Uterus (tissue), 4 donors: ENCODE measurements at places on chromosomes 5 and 9. TPM values are rescaled to one million over a fixed set of nuclear protein-coding genes. Genes with fewer than 3 reads are reported as not detected.

- DNase-seq, result no peak
Measured at GRCh38 chr5:38723426-38723825, 122.4 kb upstream of the OSMR start.

- DNase-seq, result no peak
Measured at GRCh38 chr9:32590476-32590875, 17.5 kb upstream of the NDUFB6 start.

GRCh38 chr9:2158111-2158610, 143.0 kb downstream of the SMARCA2 start:
- peak; percentile 60 for DNase-seq

GRCh38 chr5:93579692-93580062, 1.3 kb downstream of the NR2F1-AS1 start:
- peak; percentile 64 for DNase-seq

Gene DNAJC21
- total RNA-seq, result 38.2 TPM

Gene DRD1
- 0.82 TPM for total RNA-seq

GRCh38 chr9:73093016-73093739, 58.5 kb upstream of the ANXA1 start:
- no peak for DNase-seq

- no peak for DNase-seq
Measured at GRCh38 chr5:78341440-78341839, 19.0 kb upstream of the SCAMP1 start.

- DNase-seq, result no peak
Measured at GRCh38 chr9:96177005-96177718, 124.8 kb downstream of the HSD17B3 start.
